Caki2 (cell line): ENCODE measurements at places on chromosomes 7 and 10. TPM values are rescaled to one million over a fixed set of nuclear protein-coding genes. Genes with fewer than 3 reads are reported as not detected.

Gene ITGB8
- 49.8 and 56.5 TPM in 2 replicates for total RNA-seq

- no peak for DNase-seq
Observed at GRCh38 chr10:46995234-46995633, 84.0 kb downstream of the PTPN20 start.

Gene CYP3A5
- total RNA-seq = 0.49 and 6.0 TPM in 2 replicates

DNA sequence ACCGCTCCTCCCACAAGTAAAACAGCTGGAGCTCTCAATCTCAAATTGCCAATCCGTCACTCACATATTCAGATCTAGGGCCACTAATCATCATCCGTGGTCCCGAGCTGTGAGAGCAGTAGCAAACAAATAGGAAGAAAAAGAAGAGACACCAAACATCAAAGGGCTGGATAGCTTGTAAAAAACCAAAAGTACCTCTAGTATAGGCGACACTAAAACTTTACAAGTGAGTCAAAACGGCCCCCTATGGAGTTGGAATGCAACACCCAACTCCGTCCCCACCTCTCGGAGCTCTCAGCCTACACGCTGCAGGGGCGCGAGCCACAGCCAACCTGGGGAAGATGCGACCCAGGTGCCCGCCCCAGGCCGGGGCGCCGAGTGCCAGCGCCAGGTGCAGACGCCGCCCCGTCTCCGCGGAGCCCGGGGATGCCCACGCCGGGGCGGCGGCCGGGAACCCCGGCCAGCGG lies 581 bp downstream of the FAM3C start:
- DNase-seq = peak; percentile 49

Gene PON3
- not detected in 2 replicates for total RNA-seq

Gene CFAP70
- total RNA-seq = 0.78 and 3.4 TPM in 2 replicates

Gene PPP1R3C
- total RNA-seq = 3.5 and 4.2 TPM in 2 replicates

- DNase-seq = peak; percentile 63
Observed at GRCh38 chr10:63713191-63714144, 192.3 kb downstream of the REEP3 start.
